Osteocyte (in vitro differentiated cells): ENCODE measurements at places on chromosomes 3 and 15. TPM values are rescaled to one million over a fixed set of nuclear protein-coding genes. Genes with fewer than 3 reads are reported as not detected.

FETUB gene
- total RNA-seq: not detected in 2 replicates

- peak; percentile 72 for DNase-seq
- peaks cover 3% of the 10 kb centered on the region for H3K27me3 ChIP-seq
Measured at GRCh38 chr3:126130981-126131745, 47.2 kb upstream of the SLC41A3 start.

DNA sequence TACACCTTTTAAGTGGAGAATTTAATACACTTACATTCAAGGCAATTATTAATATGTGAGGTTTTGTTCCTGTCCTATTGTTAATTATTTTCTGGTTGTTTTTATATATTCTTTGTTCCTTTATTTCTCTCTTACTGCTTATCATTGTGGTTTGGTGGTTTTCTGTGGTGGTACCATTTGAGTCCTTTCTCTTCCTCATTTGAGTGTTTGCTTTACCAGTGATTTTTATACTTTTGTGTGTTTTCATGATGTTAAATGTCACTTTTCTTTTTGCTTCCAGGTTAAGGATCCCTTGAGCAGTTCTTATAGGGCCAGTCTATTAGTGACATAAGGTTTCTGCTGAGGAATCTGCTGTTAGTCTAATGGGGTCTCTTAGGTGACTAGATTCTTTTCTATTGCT, 116.5 kb downstream of the LRRK1 start:
- DNase-seq: no peak
- H3K27ac ChIP-seq: no peak overlapping the region
- H3K4me3 ChIP-seq: no peak overlapping the region
- no peaks in the 10 kb centered on the region for H3K27me3 ChIP-seq
- no peaks in the 10 kb centered on the region for H3K4me1 ChIP-seq

DNA sequence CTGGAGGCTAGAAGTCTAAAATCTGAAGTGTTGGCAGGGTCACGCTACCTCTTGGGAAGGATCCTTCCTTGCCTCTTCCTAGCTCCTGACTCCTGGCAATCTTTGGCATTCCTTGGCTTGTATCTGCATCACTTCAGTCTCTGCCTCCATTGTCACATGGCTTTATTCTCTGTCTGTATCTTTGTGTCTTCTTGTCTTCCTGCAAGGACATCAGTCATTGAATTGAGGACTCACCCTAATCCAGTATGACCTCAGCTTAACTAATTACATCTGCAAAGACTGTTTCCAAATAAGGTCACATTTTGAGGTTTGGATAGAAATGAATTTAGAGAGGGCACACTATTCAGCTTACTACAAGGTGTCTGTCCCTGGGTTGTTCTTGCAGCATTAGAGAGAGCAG, 31.1 kb upstream of the UTS2B start:
- H3K4me1 ChIP-seq: peaks cover 26% of the 10 kb centered on the region
- H3K27me3 ChIP-seq: no peaks in the 10 kb centered on the region
- no peak overlapping the region for H3K4me3 ChIP-seq
- peaks cover 65% of the 10 kb centered on the region for H3K36me3 ChIP-seq
- H3K27ac ChIP-seq: no peak overlapping the region
- DNase-seq: no peak

- H3K27ac ChIP-seq: peak overlapping the region; percentile 91
- no peaks in the 10 kb centered on the region for H3K36me3 ChIP-seq
- no peaks in the 10 kb centered on the region for H3K27me3 ChIP-seq
Measured at GRCh38 chr15:82105451-82106215, 59.8 kb upstream of the MEX3B start.
